ENCODE measurements at places on chromosomes 5 and 9. TPM values are rescaled to one million over a fixed set of nuclear protein-coding genes. Genes with fewer than 3 reads are reported as not detected.

The CDH10 gene
- 13.7 TPM for polyA plus RNA-seq

The MSMP gene
- polyA plus RNA-seq: not detected

The IL11RA gene
- polyA plus RNA-seq: 2.5 TPM

The KLF4 gene
- polyA plus RNA-seq: 2.0 TPM

The CCL21 gene
- not detected for polyA plus RNA-seq

The SLF1 gene
- polyA plus RNA-seq: 26.4 TPM

The PCA3 gene
- polyA plus RNA-seq: 3.6 TPM

The GHR gene
- polyA plus RNA-seq: 4.2 TPM

The ARID3C gene
- not detected for polyA plus RNA-seq

The NIPSNAP3A gene
- polyA plus RNA-seq: 84.8 TPM

The CDKN2B gene
- polyA plus RNA-seq: 25.9 TPM

The DAB2 gene
- polyA plus RNA-seq: 35.2 TPM

The CORO2A gene
- polyA plus RNA-seq: not detected

Measured in Purkinje cell (primary cell).